ENCODE measurements at places on chromosomes 12 and 14. TPM values are rescaled to one million over a fixed set of nuclear protein-coding genes. Genes with fewer than 3 reads are reported as not detected.
A peak's percentile ranks its signal among the peaks of the same experiment; 100 is the strongest.

Gene RGS6
- 1.6 TPM for total RNA-seq

Gene B4GALNT3
- total RNA-seq, result under 0.01 TPM

Gene NINJ2
- total RNA-seq, result 2.0 TPM

Gene HRK
- under 0.01 TPM for total RNA-seq

Gene TAS2R42
- total RNA-seq, result not detected

Gene SLC10A1
- not detected for total RNA-seq

Gene SERPINA10
- not detected for total RNA-seq

Gene CYP27B1
- not detected for total RNA-seq

DNA sequence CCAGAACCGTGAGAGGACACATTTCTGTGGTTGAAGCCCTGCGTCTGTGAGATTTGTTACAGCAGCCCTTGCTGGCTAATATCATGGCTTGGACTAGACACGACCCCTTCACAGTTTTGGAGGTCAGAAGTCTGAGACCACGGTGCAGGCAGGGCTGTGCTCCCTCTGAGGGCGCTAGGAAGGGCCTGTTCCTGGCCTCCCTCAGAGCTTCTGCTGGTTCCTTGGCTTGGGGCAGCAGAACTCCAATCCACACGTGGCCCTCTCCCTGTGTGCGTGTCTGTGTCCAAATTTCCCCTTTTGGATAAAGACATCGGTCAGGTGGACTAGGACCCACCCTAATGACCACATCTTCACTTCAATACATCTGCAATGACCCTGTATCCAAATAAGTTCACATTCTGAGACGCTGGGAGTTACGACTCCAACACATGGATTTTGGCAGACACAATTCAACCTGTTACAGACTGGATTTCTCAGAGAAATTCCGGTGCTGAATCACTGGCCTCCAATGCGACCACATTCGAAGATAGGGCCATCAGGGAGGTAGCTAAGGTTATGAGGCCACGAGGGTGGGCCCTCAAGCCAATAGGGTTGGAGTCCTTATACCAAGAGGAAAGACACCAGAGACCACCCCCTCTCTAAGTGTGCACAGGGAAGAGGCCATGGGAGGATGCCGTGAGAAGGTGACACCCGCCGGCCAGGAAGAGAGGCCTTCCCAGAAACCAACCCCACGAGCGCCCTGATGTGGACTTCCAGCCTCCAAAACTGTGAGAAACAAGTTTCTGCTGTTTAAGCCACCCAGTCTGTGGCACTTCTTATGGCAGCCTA is 43.6 kb upstream of the PPP2R5C start:
- no peaks in the 10 kb centered on the region for H3K4me1 ChIP-seq
- DNase-seq, result no peak
- H3K4me3 ChIP-seq, result no peak overlapping the region
- no peaks in the 10 kb centered on the region for H3K36me3 ChIP-seq
- no peak overlapping the region for H3K27ac ChIP-seq
- no peaks in the 10 kb centered on the region for H3K27me3 ChIP-seq

DNA sequence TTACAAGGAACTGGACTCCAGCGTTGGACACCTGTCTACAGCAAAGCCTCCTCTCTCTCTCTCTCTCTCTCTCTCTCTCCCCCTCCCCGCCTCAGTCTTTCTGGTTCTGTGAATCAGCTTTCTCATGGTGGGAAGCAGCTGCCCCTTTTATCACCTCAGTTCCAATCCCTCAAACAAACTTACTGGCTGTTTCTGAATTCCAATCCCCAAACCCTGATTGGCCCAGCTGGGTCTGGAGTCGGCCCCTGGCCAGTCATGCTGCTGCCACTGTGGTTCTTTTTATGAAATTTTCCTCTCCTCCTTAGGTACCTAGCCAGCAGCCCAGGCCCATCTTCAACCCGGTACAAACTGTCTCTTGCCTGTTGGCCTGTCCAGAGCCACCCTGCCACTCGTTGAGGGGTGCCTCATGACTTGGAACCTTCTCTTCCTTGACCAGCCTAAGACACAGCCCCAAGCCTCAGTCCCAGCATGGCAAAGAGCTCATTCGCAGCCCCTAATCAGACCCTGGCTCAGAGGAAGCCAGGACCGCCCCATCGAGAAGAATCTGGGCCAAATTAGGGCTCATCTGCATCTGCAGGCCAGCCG is 9.4 kb upstream of the MORN3 start:
- DNase-seq, result no peak
- H3K27me3 ChIP-seq, result no peaks in the 10 kb centered on the region
- no peak overlapping the region for H3K27ac ChIP-seq
- no peaks in the 10 kb centered on the region for H3K4me1 ChIP-seq

DNA sequence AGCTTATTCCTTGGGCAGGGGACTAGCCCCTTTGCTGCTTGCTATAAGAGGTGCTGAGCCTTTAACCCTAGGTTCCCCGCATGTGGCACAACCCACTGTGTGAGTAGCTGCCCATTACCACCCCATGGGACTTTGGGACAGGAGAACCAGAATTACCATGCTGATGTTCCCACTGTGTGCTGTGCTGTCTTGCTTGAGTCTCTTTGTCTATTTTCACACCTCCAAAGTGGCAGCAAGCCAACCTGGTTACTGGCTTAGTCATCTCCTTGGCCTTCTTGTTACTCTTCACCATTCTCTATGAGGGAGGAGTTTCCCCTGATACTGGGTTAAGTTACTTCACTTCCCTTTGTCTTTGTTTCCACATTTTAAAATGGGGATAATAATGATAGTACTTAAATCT is 73.4 kb upstream of the ETV6 start:
- H3K4me1 ChIP-seq, result peaks cover 35% of the 10 kb centered on the region
- DNase-seq, result peak; percentile 67
- no peaks in the 10 kb centered on the region for H3K27me3 ChIP-seq
- H3K36me3 ChIP-seq, result no peaks in the 10 kb centered on the region
- no peak overlapping the region for H3K4me3 ChIP-seq
- H3K27ac ChIP-seq, result no peak overlapping the region

GRCh38 chr14:104872469-104873341 is 7.6 kb downstream of the CEP170B start:
- no peak for DNase-seq
- no peaks in the 10 kb centered on the region for H3K27me3 ChIP-seq
- H3K4me3 ChIP-seq, result no peak overlapping the region

GRCh38 chr12:84329938-84330337 is 582.7 kb downstream of the SLC6A15 start:
- DNase-seq, result no peak
- no peaks in the 10 kb centered on the region for H3K27me3 ChIP-seq
- no peak overlapping the region for H3K4me3 ChIP-seq
- no peaks in the 10 kb centered on the region for H3K4me1 ChIP-seq

- H3K27ac ChIP-seq, result no peak overlapping the region
- no peak overlapping the region for H3K4me3 ChIP-seq
- H3K27me3 ChIP-seq, result peaks cover 20% of the 10 kb centered on the region
- no peaks in the 10 kb centered on the region for H3K4me1 ChIP-seq
These were observed 22.2 kb downstream of the TMEM63C start for GRCh38 chr14:77203611-77204458.

- H3K4me3 ChIP-seq, result no peak overlapping the region
- no peaks in the 10 kb centered on the region for H3K36me3 ChIP-seq
- H3K27me3 ChIP-seq, result no peaks in the 10 kb centered on the region
- DNase-seq, result no peak
- H3K4me1 ChIP-seq, result no peaks in the 10 kb centered on the region
These were observed 107.0 kb downstream of the VRK1 start for GRCh38 chr14:96904201-96904600.

- no peak overlapping the region for H3K4me3 ChIP-seq
- no peaks in the 10 kb centered on the region for H3K27me3 ChIP-seq
- no peak overlapping the region for H3K27ac ChIP-seq
- DNase-seq, result no peak
- H3K4me1 ChIP-seq, result no peaks in the 10 kb centered on the region
- H3K36me3 ChIP-seq, result no peaks in the 10 kb centered on the region
These were observed 241.4 kb downstream of the ETNK1 start for GRCh38 chr12:22866406-22866805.

DNA sequence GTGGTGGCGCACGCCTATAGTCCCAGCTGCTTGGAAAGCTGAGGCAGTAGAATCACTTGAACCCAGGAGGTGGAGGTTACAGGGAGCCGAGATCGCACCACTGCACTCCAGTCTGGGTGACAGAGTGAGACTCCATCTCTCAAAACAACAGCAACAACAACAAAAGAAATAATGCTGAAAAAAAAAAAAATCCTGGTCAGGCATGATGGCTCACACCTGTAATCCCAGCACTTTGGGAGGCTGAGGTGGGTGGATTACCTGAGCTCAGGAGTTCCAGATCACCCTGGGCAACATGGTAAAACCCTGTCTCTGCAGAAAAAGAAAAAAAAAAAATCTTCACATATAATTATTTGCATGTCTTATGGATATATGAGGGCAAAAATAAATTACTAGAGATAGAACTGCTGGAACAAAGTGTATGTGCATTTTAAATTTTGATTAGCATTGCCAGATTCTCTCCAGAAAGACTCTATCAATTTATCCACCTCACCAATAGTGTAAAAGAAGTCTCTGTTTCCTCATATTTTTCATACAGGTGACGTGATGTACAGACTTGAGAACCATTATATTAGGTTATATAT is 75.4 kb downstream of the ATXN2 start:
- H3K4me3 ChIP-seq, result no peak overlapping the region
- no peaks in the 10 kb centered on the region for H3K4me1 ChIP-seq
- no peaks in the 10 kb centered on the region for H3K27me3 ChIP-seq
- DNase-seq, result no peak
- no peak overlapping the region for H3K27ac ChIP-seq
- H3K36me3 ChIP-seq, result peaks cover 90% of the 10 kb centered on the region

DNA sequence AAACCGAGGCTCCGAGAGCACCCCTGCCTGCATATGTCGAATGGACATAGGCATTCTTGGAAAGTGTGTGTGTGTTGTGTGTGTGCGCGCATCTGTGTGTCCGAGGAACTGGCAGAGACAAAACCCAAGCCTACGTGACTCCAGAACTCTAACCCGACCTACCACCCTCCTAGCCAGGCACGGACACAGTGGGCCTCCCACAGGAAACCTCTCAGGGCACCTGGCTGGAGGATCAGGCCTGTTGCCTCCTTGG is 556 bp upstream of the PGF start:
- no peaks in the 10 kb centered on the region for H3K36me3 ChIP-seq
- H3K4me3 ChIP-seq, result peak overlapping the region; percentile 47
- H3K27me3 ChIP-seq, result no peaks in the 10 kb centered on the region
- DNase-seq, result no peak
- peak overlapping the region; percentile 29 for H3K27ac ChIP-seq
- peaks cover 17% of the 10 kb centered on the region for H3K4me1 ChIP-seq

DNA sequence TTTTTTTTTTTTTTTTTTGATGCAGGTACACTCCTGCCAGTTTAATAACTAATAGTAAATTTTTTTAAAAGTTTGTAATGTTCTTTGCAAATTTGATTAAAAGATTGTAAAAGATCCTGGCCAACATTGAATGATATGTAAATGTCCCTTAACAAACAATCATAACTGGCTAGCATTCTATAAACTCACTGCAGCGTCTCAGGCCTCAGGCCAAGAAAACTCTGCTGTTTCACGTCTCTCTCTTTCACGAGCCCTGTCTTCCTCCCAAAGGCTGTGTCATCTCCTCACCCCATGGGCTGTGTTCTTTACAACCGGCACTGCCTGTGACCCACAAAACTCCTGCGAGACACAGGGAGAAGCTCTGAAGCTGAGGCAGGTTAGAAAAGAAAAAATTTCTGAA is 103.3 kb downstream of the NUAK1 start:
- no peaks in the 10 kb centered on the region for H3K36me3 ChIP-seq
- no peak overlapping the region for H3K27ac ChIP-seq
- no peaks in the 10 kb centered on the region for H3K27me3 ChIP-seq
- DNase-seq, result no peak

GRCh38 chr14:104564744-104565679 is 14.6 kb upstream of the C14orf180 start:
- no peak overlapping the region for H3K27ac ChIP-seq
- DNase-seq, result no peak
- no peaks in the 10 kb centered on the region for H3K36me3 ChIP-seq
- H3K4me1 ChIP-seq, result no peaks in the 10 kb centered on the region
- H3K27me3 ChIP-seq, result peaks cover 36% of the 10 kb centered on the region
- H3K4me3 ChIP-seq, result no peak overlapping the region

DNA sequence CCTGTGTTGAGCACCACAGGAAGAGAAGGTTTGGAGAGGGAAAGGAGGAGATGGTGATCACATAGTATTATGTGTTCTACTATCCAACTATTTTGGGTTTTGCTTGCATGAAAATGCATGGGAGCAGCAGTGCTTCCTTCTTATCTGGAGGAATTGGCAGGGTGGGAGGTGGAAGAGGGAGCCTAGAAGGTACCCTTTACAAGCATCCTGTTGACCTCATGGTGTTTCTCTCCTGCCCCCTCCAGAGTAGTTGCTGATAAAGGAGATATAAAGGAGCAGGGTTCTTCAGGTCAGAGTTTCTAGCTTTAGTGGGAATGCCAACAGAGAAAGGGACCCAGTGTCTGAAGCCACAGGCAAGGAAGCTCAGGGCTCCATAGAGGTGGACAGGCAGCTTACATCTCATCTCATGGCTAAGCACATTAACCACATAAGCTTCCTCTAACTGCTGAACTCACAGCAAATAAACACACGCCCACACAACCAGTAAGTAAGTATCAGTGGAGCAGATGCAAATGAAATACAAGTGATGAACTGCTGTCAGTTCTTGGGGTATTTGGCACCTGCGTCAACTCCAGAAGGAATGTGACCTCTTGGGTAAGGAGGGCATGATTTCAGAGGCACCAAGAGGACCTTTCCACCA is 174.2 kb upstream of the SLC38A2 start:
- no peaks in the 10 kb centered on the region for H3K36me3 ChIP-seq
- no peak overlapping the region for H3K27ac ChIP-seq
- H3K4me3 ChIP-seq, result no peak overlapping the region
- no peaks in the 10 kb centered on the region for H3K4me1 ChIP-seq
- no peaks in the 10 kb centered on the region for H3K27me3 ChIP-seq

DNA sequence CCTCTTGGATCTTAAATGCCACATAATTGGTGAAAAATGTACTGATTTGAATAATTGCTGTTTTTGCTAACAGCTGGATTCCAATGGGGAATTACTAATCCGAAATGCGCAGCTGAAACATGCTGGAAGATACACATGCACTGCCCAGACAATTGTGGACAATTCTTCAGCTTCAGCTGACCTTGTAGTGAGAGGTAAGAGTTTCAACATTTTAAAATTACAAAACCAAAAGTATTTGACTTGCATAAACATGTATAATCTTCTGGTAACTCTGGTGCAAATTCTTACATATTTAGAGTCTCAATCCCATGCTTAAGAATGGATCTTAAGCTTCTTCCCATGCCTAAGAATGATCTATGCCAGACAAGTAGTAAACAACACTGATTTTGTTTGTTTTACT is 229.1 kb upstream of the PDZRN4 start:
- H3K27me3 ChIP-seq, result no peaks in the 10 kb centered on the region
- no peak overlapping the region for H3K4me3 ChIP-seq
- no peaks in the 10 kb centered on the region for H3K36me3 ChIP-seq
- no peak for DNase-seq
- H3K4me1 ChIP-seq, result peaks cover 6% of the 10 kb centered on the region

- H3K27ac ChIP-seq, result peak overlapping the region; percentile 79
- no peak for DNase-seq
- H3K4me3 ChIP-seq, result no peak overlapping the region
- H3K27me3 ChIP-seq, result no peaks in the 10 kb centered on the region
- peaks cover 60% of the 10 kb centered on the region for H3K4me1 ChIP-seq
- H3K36me3 ChIP-seq, result no peaks in the 10 kb centered on the region
These were observed 16.0 kb downstream of the C14orf132 start for GRCh38 chr14:96055065-96055752.

GRCh38 chr12:89783359-89784060 is 74.9 kb upstream of the ATP2B1 start:
- no peak for DNase-seq
- no peaks in the 10 kb centered on the region for H3K36me3 ChIP-seq
- peak overlapping the region; percentile 26 for H3K27ac ChIP-seq
- no peaks in the 10 kb centered on the region for H3K27me3 ChIP-seq
- no peak overlapping the region for H3K4me3 ChIP-seq
